Activated T-helper 1 cell treated with anti-CD3 and anti-CD28 coated beads, Interleukin-2, amount 50 U/mL, for 16 hours (primary cell): ENCODE measurements at places on chromosomes 5 and 9.
A peak's percentile ranks its signal among the peaks of the same experiment; 100 is the strongest.

DNA sequence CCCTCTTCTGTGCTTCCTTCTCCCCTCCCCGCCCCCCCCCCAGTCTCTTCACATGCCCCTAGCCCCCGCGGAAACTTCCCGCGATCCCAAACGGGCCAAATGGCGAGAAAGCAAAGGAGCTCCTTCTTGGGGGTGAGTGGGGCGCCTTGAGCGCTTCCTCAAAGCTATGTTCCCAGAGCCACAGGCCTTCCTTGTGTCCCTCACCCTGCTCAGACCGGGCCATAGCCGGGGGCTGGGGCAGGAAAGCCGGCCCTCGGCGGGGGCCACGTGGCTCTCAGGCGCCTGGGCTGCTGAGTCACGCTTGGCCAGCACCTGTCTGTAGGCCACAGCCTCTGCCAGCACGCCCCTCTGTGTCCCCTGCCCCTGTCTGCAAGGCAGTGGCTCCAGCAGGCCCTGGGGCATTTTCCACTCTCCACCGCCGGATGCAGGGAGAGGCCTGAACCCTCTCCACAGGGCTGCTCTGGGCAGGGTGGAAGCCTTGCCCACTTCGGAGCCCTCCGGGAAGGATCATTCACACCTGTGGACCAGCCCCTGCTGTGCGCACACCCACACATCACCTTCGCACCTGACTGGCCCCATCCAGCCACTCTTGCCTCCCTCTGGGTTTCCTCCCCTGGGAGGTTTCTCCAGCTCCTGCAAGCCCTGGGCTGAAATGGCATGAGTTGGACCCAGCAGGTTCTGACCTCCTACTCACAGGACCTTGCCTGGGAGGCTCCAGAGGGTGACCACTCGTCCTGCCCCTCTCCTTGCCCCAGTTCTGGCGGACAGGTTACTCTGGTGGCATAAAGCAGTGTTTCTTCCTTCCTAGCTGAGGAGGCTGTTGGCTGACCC lies 1.2 kb upstream of the SQSTM1 start:
- peak; percentile 27 for DNase-seq

DNA sequence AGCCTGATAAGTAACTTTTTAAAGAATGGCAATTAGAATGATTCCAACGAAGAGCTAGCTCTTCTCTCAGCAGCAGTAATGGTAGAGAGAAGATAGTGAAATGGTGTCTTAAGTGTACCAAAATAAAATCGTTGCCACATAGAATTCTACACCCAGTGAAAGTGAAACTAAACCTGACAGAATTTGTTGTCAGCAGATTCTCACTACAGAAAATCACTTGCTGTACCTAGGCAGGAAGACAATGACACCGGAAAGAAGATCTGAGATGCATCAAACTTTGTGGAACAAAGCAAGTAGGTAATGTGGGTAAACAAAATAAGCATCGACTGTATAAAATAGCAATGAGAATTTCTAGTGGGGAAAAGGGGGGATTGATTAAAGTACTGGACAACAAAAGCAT lies 20.7 kb upstream of the EBF1 start:
- no peak for DNase-seq

- DNase-seq: no peak
These were observed 174.0 kb downstream of the RAPGEF6 start for GRCh38 chr5:131460867-131461572.

DNA sequence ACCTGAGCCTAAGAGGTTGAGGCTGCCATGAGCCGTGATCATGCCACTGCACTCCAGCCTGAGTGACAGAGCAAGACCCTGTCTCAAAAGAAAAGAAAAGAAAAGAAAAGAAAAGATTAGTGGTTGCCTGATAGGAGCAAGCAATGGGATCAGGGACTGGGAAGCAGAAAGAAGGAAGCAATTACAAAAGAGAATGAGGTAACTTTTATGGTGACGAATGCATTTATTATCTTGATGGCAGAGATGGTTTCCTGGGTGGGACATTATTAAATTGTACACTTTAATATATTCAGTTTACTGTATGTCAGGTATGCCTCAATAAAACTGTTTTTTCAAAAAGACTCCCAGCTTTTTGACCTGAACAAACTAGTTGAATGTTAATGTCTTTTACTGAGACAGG lies 7.5 kb upstream of the PFDN1 start:
- DNase-seq: no peak

- peak; percentile 42 for DNase-seq
These were observed 590 bp downstream of the RASGRF2 start for GRCh38 chr5:80960531-80961375.

- no peak for DNase-seq
These were observed 9.9 kb upstream of the PCSK5 start for GRCh38 chr9:75880618-75881017.

DNA sequence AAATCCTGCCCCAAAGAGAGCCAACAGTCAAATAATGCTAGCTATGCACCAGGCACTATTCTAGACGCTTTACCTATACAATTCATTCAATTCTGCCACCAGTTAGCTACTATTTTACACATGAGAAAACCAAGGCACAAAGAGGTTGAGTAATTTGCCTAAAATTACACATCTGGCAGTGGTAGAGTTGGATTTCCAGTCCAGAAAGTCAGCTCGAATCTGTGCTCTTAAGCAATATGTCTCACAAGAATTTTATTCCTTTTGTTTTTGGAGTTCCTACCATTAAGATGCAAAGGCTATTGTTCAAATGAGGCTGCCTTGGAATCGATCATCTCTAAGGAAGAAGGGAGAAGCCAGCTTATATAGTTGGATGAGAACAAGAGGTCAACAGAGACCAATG lies 256.9 kb upstream of the RASA1 start:
- no peak for DNase-seq

- DNase-seq: no peak
These were observed 71.8 kb downstream of the PRR16 start for GRCh38 chr5:120535900-120536299.

DNA sequence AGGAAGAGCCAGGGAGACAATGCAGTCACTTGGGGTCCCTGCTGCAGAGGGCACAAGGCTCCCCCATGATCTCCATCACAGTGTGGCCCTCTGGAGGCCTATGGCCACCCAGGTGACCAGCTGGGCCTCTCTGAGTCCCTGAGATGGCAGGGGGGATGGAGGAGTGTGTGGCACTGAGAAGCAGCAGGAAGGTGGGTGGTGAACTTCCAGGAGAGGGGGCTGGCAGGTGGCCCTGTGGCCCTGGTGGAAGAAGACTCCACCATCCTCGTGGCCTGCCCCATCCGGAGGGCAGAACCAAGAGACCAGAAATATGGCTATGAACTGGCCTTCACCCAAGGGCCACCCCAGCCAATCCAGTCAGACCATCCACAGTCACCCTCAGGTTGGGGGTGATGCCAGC lies 31.7 kb upstream of the AFAP1L1 start:
- no peak for DNase-seq

GRCh38 chr5:137113939-137114338 lies 385.2 kb downstream of the SPOCK1 start:
- no peak for DNase-seq

GRCh38 chr9:114387680-114388356 lies at the start of gene AKNA:
AKNA (minus strand) TSS chr9:114387982; CDS start chr9:114381333, 6,649 bp downstream.
- DNase-seq: peak; percentile 67

DNA sequence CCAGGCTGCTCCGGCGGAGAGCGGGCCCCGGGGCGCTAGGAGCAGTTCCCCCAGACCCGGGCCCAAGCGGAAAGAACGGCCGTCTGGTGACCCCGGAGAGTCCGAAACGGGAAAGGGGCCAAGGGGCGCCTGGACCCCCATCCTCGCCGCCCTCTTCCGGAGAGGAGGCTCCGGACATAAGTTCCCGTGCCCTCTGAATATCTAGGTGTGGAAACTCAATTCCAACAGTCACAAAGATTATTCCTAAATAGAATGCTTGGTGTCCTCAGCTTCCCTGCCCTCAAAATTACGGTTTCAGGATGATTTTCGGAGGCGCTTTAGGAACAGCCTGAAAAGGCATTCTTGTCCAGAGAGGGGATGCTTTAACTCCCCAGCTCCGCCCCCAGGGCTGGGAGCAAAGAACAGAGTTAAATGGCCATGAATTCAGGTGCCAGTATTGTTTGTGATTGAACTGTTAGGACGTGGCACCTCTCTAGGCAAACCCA lies 681 bp upstream of the LHFPL2 start:
- DNase-seq: no peak

- DNase-seq: no peak
These were observed 49.2 kb downstream of the FAM240B start for GRCh38 chr9:38670542-38671371.

DNA sequence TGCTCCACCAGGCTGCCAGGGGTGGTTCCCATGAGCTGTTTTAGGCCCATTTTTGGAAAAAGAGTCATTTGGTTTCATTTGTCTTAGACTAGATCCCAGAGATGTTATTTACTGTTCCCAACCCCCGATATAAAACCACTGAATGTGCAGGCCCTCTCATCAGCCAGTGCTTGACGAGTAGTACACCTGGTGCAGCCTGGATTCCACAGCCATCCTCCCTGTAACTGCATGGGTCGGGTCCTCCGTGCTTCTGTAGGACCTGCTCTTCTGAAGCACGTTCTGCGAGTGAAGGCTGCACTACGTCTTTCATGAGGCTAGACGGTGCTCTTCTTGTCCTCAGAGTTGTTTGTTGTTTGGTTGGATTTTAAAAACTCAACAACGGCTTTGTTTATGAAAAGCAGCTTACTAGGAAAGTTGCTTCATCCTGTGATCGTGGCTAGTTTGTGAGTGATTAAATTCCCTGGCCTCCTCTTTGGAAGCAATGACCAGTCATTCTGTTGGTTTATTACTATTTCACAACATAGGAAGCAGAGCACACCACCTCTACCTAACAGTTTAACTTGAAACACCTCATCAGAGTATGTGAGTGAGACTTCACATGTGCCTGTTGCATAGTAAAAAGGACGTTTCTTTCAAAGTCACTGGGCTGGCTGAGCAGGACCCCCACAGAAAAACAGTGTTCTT lies 135.2 kb downstream of the AOPEP start:
- no peak for DNase-seq

GRCh38 chr5:59640411-59640810 lies 253.1 kb downstream of the PDE4D start:
- no peak for DNase-seq

GRCh38 chr5:14521748-14522147 lies 59.8 kb upstream of the OTULINL start:
- DNase-seq: no peak

GRCh38 chr9:37339923-37340322 lies 82.6 kb upstream of the GRHPR start:
- no peak for DNase-seq

DNA sequence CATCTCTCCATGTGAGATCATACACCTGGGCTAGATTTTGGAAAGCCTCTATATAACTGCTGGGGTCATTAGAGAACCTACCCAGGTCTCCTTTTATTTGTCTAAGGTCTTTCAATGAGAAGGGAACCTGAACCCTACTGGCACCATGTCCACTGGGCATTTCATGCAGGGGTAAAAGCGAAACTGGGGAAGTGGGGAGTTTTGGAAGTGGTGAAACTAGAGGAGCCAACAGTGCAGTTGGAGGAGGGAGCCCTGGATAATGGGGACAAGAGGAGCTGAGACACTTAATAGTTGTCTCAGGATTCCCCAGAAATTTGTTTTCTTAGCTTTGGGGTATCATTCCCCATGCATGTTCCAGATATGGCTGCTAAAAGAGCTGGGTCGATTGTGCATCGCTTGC lies 169.0 kb upstream of the NREP start:
- DNase-seq: no peak

GRCh38 chr9:114258218-114258617 lies 64.7 kb upstream of the ORM1 start:
- DNase-seq: no peak

- DNase-seq: no peak
These were observed 9.7 kb upstream of the MEF2C start for GRCh38 chr5:88892669-88893068.

- no peak for DNase-seq
These were observed 17.7 kb downstream of the STK10 start for GRCh38 chr5:172170251-172170701.

GRCh38 chr9:133785753-133786370 lies 47.7 kb upstream of the SARDH start:
- no peak for DNase-seq

GRCh38 chr5:68137511-68138140 lies 77.9 kb upstream of the PIK3R1 start:
- no peak for DNase-seq

DNA sequence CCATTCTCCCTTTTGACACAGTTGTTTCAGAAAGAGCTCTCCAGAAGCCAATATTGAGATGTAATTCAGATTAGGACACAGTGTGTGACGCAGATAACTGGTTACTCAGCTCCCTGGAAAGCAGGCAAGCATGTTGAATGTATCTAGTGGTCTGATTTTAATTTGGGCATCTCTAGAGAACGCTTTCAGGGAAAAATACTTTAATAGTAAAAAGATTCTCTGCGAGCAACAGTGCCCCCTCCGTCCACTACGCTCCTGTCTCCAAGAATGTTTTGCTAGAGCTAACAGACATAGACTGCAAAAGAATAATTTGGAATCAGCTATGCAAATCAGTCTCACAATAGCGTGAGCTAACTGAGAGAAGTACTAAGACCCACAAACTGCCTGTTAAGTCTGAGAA lies 23.3 kb downstream of the CFAP90 start:
- DNase-seq: no peak

- no peak for DNase-seq
These were observed 283.8 kb downstream of the CD180 start for GRCh38 chr5:66912787-66913186.

DNA sequence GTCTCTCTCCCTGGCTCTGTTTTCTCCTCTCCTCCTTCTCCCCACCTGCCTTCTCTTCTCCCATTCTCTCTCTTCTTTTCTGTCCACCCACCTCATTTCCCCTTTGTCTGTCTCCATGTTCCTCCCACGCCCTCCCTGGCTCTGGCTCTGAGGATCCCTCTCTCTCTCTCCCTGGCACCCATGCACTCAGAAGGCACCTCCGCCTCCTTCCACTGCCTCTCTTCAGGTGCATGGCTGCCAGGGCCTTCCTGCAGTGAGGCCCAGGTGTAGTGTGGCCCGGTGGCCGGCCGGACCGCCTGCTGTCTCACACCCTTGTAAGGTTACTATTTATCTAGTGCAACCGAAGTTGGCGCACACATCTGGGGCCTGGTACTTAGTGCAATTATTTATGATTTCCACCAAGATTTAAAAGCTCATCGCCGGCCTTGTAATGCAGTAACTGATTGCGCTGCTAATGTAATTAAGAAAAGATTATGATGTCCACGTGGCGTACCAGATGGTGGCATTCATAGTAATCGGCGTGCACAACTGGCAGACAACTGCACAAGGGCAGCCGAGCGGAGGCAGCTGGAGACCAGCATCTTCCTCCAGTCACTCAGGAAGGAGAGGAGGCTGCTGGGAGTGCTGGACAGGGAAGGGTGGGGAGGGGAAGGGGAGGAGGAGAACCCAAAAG lies 50.4 kb upstream of the MVB12B start:
- no peak for DNase-seq

DNA sequence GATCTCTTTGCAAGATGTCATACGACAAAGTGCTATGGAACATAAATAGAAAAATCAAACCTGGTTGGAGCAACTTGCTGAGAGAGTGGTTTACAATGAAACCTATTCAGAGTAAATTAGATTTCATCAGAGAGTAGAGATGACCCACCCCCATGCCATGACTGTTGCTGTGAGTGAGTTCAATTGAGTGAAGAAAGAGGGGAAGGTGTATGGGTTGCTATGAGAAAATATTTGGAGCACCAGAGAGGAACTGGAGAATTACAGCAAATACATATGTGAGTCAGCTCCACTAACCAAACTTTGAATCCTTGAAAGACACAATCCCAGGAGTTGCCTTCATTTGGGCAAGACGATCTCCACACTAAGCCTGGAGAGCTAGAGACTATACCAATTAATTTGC lies 217.2 kb downstream of the RFX3 start:
- DNase-seq: no peak
